ENCODE measurements at places on chromosomes 13 and 19.

GRCh38 chr13:112172641-112173251 is 105.8 kb downstream of the SOX1 start:
- no peaks in the 10 kb centered on the region for H3K36me3 ChIP-seq
- H3K4me3 ChIP-seq = no peak overlapping the region
- H3K27me3 ChIP-seq = no peaks in the 10 kb centered on the region

GRCh38 chr19:7908742-7909461 is 5.2 kb downstream of the MAP2K7 start:
- peaks cover 38% of the 10 kb centered on the region for H3K36me3 ChIP-seq
- no peak overlapping the region for H3K27ac ChIP-seq
- H3K4me3 ChIP-seq = no peak overlapping the region
- peaks cover 17% of the 10 kb centered on the region for H3K4me1 ChIP-seq
- no peak for DNase-seq
- H3K27me3 ChIP-seq = no peaks in the 10 kb centered on the region

DNA sequence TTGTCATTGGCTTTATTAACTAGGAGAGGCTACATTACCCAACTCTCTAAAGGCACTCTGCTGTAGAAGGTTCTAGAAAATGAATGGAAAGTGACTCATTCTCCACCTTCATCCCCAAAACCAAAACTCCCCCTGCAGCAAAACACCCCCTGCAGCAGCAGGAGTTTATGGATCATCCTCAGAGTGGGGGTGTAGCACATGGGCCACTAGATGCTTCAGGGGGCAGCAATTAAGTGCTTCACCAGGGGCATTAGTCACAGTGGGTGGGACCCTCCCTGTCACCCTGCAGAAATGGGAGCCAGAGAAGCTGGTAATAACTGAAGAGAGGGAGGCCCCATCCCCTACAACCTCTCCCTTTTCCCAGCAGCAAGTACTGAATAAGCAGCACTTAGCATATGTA is 64.5 kb upstream of the MED4 start:
- H3K36me3 ChIP-seq = no peaks in the 10 kb centered on the region
- no peak for DNase-seq
- peaks cover 47% of the 10 kb centered on the region for H3K4me1 ChIP-seq
- no peak overlapping the region for H3K4me3 ChIP-seq

DNA sequence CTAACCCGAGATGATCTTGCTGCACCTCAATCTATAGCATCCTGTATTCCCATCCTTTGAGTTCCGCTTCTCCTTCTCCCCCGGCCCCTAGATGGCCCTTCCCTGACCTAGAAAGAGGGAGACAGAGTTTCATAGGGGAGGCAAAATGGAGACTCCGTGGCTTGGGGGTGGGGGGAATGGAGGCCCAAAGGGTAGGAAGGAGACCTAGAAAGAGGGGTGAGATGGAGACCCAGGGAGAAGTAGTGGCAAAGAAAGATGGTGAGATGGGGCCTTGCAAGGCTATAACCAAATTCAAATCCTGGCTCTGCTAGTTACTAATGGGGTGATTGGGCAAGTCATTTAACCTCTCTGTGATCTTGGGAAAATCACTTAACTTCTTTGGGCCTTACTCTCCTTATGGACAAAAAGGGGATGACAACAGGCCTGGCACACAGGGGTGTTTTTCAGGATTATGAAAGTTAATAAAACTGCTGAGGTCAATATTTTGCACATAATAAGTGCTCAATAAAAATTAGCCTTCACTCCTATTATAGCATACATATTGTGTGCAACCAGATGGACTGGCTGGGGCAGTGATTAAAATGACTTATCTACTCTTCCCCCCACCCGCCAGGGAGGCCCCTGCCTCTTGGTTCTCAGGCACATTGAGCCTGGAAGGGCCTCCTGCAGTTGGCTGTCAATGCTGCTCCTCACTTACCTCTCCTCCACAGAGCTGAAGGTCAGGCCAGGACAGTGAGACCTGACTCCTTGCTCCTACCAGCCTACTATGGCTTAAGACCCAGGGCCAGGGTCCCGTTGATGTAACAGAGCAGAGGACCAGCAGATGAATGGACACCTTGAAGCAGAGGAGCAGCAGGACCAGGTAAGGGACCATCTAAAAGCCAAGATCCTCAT is 633 bp downstream of the SPHK2 start:
- H3K27me3 ChIP-seq = no peaks in the 10 kb centered on the region
- H3K4me1 ChIP-seq = peaks cover 54% of the 10 kb centered on the region
- H3K36me3 ChIP-seq = peaks cover 62% of the 10 kb centered on the region
- peak overlapping the region; percentile 99 for H3K27ac ChIP-seq
- H3K4me3 ChIP-seq = peak overlapping the region; percentile 97

- no peak overlapping the region for H3K4me3 ChIP-seq
- no peak for DNase-seq
- H3K27ac ChIP-seq = no peak overlapping the region
Observed at GRCh38 chr19:2548966-2549365, 73.0 kb downstream of the GADD45B start.

- no peak overlapping the region for H3K27ac ChIP-seq
- no peak overlapping the region for H3K4me3 ChIP-seq
- no peaks in the 10 kb centered on the region for H3K27me3 ChIP-seq
Observed at GRCh38 chr13:51258612-51259548, 36.7 kb downstream of the FAM124A start.

DNA sequence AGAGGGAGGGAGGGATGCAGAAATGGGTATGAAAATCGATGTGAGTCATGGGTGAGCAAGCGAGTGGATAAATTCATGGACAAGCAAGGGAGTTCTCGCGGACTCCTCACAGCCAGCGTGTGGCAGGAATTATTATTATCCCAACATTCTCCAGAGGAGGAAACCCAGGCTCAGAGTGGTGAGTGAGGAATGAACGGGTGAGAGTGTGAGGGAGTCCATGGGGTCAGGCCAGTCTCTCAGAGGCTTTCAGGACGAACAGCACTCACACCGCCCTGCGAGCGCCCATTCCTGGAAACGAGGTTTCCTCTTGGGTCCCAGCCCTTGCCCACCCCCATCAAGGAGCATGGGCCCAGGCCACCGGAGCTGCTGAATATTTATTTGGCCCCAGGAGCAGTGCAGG is 6.3 kb upstream of the DNAAF3 start:
- H3K27me3 ChIP-seq = peaks cover 58% of the 10 kb centered on the region
- H3K27ac ChIP-seq = no peak overlapping the region
- no peaks in the 10 kb centered on the region for H3K36me3 ChIP-seq
- DNase-seq = no peak
- peak overlapping the region; percentile 29 for H3K4me3 ChIP-seq

GRCh38 chr19:24046550-24046949 is 40.4 kb upstream of the ZNF254 start:
- H3K4me3 ChIP-seq = no peak overlapping the region
- H3K27me3 ChIP-seq = no peaks in the 10 kb centered on the region
- peaks cover 76% of the 10 kb centered on the region for H3K36me3 ChIP-seq
- DNase-seq = no peak
- H3K4me1 ChIP-seq = no peaks in the 10 kb centered on the region

DNA sequence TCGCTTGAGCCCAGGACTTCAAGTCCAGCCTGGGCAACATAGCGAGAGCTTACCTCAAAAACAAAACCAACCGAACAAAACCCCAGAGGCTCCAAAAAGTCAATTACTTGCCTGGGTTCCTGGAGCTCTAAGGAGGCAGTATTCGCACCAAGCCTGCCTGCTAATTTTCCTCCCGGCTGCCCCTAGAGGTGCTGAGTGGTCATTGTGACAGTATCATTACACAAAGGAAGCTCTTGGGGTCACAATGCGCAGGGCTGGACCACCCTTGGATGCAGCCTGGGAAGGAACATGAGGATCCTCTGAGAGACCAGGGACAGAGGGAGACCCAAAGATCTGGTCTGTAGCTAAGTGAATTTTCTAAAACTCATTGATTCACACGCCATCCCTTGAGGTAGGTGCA is 8.5 kb upstream of the PEX11G start:
- H3K4me3 ChIP-seq = no peak overlapping the region
- H3K4me1 ChIP-seq = peaks cover 10% of the 10 kb centered on the region
- H3K36me3 ChIP-seq = no peaks in the 10 kb centered on the region

DNA sequence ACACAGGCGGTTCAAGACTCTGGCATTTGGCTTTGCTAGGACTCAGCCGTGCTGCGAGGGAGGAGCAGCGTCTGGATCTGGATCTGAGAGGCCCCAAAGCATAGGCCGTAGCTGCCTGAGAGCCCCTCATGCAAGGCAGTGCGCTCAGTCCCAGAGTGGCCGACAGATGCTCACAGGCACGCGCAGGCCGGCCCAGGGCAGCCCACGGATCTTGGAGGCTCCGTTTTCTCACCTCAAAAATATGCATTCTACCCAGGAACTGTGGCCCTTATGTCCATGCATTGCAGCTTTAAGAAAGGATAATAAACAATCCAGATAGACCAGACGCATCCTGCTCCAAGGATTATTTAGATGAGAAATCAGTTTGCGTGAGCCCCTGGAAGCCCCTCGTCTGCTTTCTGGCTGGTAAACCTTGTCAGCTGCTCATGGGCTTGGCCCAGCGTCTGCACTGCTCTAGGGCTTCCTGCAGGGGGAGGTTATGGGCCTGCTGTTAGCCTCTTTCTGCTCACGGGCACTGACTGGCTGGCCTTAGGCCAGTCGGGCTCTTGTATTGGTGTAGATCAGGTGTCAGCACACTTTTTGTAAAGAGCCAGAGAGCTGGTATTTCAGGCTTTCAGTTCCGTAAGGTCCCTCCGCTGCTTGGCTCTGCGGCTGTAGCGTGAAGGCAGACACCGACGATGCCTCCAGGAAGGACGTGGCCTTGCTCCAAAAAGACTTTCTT is 24.2 kb downstream of the TEX29 start:
- H3K27ac ChIP-seq = no peak overlapping the region
- DNase-seq = peak; percentile 18
- H3K36me3 ChIP-seq = no peaks in the 10 kb centered on the region
- H3K4me1 ChIP-seq = peaks cover 4% of the 10 kb centered on the region
- H3K4me3 ChIP-seq = no peak overlapping the region
- H3K27me3 ChIP-seq = no peaks in the 10 kb centered on the region

DNA sequence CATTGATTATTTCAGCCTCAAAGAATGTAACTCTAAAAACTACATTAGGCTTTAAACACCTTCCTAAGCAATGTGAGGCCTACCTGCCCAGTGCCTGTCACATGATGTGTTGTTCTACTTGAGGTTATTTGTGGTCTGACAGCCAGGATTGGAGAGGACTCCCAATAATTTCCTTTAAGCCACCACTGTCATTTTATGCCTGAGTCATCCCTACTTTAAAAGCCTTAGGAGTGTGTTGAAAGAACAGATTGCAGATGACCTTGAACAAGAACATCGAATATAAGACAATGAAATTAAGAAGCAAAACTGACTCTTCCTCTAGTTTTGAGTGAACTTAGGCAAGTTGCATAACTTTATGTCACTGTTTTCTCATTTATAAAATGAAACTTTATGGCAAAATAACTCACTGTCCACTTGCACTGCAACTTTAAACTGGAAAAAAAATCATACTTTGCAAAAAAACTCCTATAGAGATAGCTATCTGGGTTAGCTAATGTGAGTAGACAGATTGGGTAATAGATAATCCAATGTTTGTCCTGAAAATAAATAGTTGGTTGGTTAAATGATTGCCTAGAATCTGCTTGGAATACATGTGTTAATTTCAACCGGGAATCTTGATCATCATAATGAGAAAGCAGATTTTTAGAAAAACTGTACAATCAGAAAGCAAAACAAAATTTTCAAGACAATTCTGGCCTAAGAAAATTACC is 361.2 kb downstream of the SUCLA2 start:
- H3K27me3 ChIP-seq = no peaks in the 10 kb centered on the region
- H3K36me3 ChIP-seq = no peaks in the 10 kb centered on the region
- no peaks in the 10 kb centered on the region for H3K4me1 ChIP-seq
- no peak for DNase-seq
- H3K4me3 ChIP-seq = no peak overlapping the region

GRCh38 chr13:73865027-73865426 is 269.2 kb downstream of the KLF12 start:
- DNase-seq = no peak
- H3K4me3 ChIP-seq = no peak overlapping the region
- no peaks in the 10 kb centered on the region for H3K27me3 ChIP-seq
- peaks cover 2% of the 10 kb centered on the region for H3K36me3 ChIP-seq
- H3K4me1 ChIP-seq = peaks cover 4% of the 10 kb centered on the region

GRCh38 chr19:2287585-2288337 is 5.8 kb upstream of the PEAK3 start:
- H3K27me3 ChIP-seq = peaks cover 5% of the 10 kb centered on the region
- H3K36me3 ChIP-seq = peaks cover 10% of the 10 kb centered on the region
- no peak for DNase-seq
- H3K4me1 ChIP-seq = peaks cover 35% of the 10 kb centered on the region
- peak overlapping the region; percentile 97 for H3K27ac ChIP-seq
- no peak overlapping the region for H3K4me3 ChIP-seq

- H3K4me1 ChIP-seq = no peaks in the 10 kb centered on the region
- no peak for DNase-seq
- H3K27me3 ChIP-seq = peaks cover 3% of the 10 kb centered on the region
- no peaks in the 10 kb centered on the region for H3K36me3 ChIP-seq
- no peak overlapping the region for H3K4me3 ChIP-seq
Observed at GRCh38 chr19:33660410-33661124, 38.8 kb downstream of the CHST8 start.

DNA sequence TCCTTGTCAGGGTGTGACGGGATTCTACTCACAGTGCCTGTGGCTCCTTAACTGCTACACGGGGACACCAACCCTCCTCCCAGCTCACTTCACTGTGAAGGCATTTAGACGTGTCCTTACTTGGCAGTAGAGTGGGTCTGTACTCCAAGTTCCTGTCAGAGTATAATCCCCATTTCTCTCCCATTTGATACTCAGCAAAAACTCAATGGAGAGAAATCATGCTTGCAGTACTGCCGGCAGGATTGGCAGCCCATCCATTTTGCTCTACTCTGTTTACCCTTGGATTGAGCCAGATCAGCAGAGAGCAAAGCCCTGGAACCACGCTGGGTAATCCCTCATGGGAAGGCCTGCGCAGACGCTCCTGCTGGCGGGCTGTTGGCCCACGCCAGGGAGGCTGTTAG is 28.9 kb downstream of the ARL11 start:
- no peaks in the 10 kb centered on the region for H3K27me3 ChIP-seq
- no peak overlapping the region for H3K27ac ChIP-seq
- no peaks in the 10 kb centered on the region for H3K4me1 ChIP-seq
- no peak for DNase-seq
- no peaks in the 10 kb centered on the region for H3K36me3 ChIP-seq

DNA sequence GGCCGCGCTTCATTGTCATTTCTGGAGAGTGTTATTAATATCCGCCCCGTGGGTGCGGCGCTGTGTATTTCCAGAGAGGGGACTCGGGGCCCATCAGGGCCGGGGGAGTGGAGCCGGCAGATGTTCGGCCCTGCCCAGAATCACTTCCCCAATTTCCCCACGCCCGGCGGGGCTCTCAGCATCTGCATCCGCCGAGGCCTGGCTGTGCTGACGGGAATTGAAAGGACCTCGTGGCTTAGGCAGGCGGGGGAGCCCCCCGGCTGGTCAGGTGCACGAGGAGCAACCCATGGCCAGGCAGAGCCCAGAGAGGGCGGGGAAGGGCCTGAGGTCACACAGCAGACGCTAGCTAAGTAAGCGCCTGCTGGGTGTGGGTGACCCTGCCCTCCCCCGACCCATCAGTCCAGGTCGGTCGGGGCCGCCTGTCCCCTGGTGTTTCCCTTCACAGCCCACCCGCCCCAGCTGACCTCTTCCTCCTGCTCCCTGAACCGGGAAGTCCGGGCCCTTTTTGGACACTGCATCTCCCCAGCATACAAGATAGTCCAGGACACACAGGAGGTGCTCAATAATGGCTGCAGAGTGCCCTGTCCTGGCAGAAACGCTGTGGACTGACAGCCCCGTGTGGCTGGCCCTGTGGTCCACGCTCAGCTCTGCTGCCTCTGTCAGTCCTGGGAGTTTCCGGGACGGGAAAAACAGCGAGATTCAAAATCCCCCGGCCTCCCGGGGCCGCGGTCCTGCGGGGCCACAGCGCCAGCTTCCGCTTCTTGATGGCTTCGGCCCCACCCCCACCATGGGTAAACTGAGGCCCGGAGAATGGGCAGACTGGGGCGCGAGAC is 22.1 kb downstream of the ARID3A start:
- no peak overlapping the region for H3K4me3 ChIP-seq
- no peak overlapping the region for H3K27ac ChIP-seq
- no peak for DNase-seq
- H3K4me1 ChIP-seq = peaks cover 3% of the 10 kb centered on the region
- no peaks in the 10 kb centered on the region for H3K36me3 ChIP-seq
- H3K27me3 ChIP-seq = no peaks in the 10 kb centered on the region
